Renal cortex interstitium (tissue), 15 donors: ENCODE measurements at places on chromosomes 16 and 17. TPM values are rescaled to one million over a fixed set of nuclear protein-coding genes. Genes with fewer than 3 reads are reported as not detected.

WDR59 gene
- polyA plus RNA-seq: 81.2 TPM

DPEP3 gene
- 0.16 TPM for polyA plus RNA-seq

RASD1 gene
- 0.59 TPM for polyA plus RNA-seq

EVPL gene
- 13.5 TPM for polyA plus RNA-seq

PRR15L gene
- polyA plus RNA-seq: 20.6 TPM

CCDC40 gene
- polyA plus RNA-seq: 12.1 TPM

TRPV3 gene
- polyA plus RNA-seq: 1.1 TPM

RDM1 gene
- polyA plus RNA-seq: 3.4 TPM

NLRC5 gene
- 4.2 TPM for polyA plus RNA-seq

ERBB2 gene
- 158 TPM for polyA plus RNA-seq

ABCA9 gene
- 2.2 TPM for polyA plus RNA-seq

MRPL45 gene
- polyA plus RNA-seq: 54.3 TPM

CANT1 gene
- polyA plus RNA-seq: 52.9 TPM

TMIGD1 gene
- polyA plus RNA-seq: 0.64 TPM

SLC16A6 gene
- 0.73 TPM for polyA plus RNA-seq

KRT16 gene
- polyA plus RNA-seq: not detected

TAT gene
- 0.04 TPM for polyA plus RNA-seq

B4GALNT2 gene
- 0.40 TPM for polyA plus RNA-seq

SPAG5 gene
- 70.3 TPM for polyA plus RNA-seq

UBALD1 gene
- polyA plus RNA-seq: 11.6 TPM

HS3ST3A1 gene
- polyA plus RNA-seq: 4.5 TPM

EFCAB13 gene
- polyA plus RNA-seq: 4.2 TPM

ANKFN1 gene
- 1.4 TPM for polyA plus RNA-seq

C17orf58 gene
- polyA plus RNA-seq: 24.2 TPM

ZFP3 gene
- polyA plus RNA-seq: 13.9 TPM

OR1A1 gene
- 0.05 TPM for polyA plus RNA-seq

RUNDC1 gene
- polyA plus RNA-seq: 18.1 TPM

STX1B gene
- polyA plus RNA-seq: 1.6 TPM

PRM2 gene
- not detected for polyA plus RNA-seq

SSTR5 gene
- 0.39 TPM for polyA plus RNA-seq

ATMIN gene
- polyA plus RNA-seq: 42.7 TPM

FBXW10 gene
- polyA plus RNA-seq: 0.64 TPM

AIPL1 gene
- not detected for polyA plus RNA-seq

PRRT2 gene
- polyA plus RNA-seq: 27.2 TPM

CACNG4 gene
- 4.6 TPM for polyA plus RNA-seq

NRN1L gene
- 0.43 TPM for polyA plus RNA-seq

TLCD2 gene
- 6.5 TPM for polyA plus RNA-seq

C17orf75 gene
- polyA plus RNA-seq: 37.2 TPM

SDK2 gene
- polyA plus RNA-seq: 6.8 TPM

FOXN1 gene
- polyA plus RNA-seq: 0.49 TPM

SGCA gene
- polyA plus RNA-seq: 0.47 TPM

CA5A gene
- polyA plus RNA-seq: 0.31 TPM

CHST5 gene
- polyA plus RNA-seq: 0.42 TPM

SEZ6L2 gene
- polyA plus RNA-seq: 12.5 TPM

SPNS2 gene
- 22.3 TPM for polyA plus RNA-seq

PLA2G10 gene
- 0.77 TPM for polyA plus RNA-seq

WNT3 gene
- 2.1 TPM for polyA plus RNA-seq

ABHD15 gene
- polyA plus RNA-seq: 7.6 TPM

SMIM36 gene
- polyA plus RNA-seq: not detected

TP53TG3C gene
- polyA plus RNA-seq: not detected

MEIOB gene
- 2.1 TPM for polyA plus RNA-seq

ZG16 gene
- not detected for polyA plus RNA-seq

AANAT gene
- polyA plus RNA-seq: 0.12 TPM
